ENCODE measurements at places on chromosomes 11 and 22.

- DNase-seq = no peak
These were observed 144.7 kb downstream of the TTC17 start for GRCh38 chr11:43503417-43503816.

DNA sequence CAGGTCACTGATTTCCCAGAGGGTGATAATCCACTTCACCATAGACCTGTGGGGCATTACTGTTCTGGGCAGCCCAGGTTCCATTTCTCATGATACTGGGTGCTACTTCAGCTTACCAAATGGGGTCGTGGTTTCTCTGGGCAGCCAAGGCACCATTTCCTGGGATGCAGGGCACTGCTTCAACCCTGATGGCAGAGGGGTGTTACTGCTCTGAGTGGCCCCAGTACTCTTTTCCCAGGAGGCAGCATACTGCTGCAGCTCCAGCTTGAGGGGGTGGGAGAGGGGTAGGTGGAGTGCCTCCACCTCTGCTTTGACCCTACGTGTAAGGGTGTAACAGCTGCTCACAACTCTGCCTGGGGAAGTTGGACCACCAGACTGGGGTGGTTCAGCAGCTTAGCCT is 51.1 kb downstream of the PRMT3 start:
- no peak for DNase-seq

GRCh38 chr11:84993386-84993785 is 633.8 kb downstream of the DLG2 start:
- DNase-seq = no peak

GRCh38 chr11:94125407-94126115 is 3.1 kb upstream of the PANX1 start:
- DNase-seq = no peak

GRCh38 chr11:73140213-73141030 is 1.7 kb downstream of the FCHSD2 start:
- DNase-seq = no peak

DNA sequence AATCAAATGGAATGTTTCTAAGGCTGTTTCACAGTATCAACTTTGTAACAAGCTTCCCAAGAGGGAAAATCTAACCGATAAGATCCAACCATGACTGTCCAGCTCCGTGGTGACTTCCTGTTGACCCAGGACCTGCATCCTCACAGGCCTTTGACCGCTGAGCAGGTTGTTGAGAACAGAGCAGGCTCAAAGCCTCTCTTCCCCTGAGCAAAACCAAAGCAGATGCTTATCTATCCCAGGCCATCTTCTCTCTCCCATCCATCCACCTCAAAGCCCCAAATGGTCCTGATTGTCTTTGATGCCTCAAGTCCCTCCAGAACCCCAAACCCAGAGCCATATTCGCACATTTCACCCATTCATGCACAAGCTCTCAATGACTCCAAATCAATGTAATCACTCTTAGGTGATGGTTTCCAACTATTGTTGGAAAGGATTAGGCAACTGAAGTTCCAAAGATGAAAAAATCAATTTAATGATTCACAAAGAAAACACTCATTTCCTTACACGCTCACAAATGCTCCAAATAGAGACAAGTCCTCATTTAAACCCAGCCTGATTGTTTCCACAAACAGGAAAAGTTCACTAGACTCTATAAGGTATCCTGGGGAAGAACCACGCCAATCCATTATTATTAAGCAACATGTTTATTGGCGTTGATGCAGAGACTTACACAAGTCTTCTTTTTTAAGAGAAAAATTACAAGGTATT is 48.7 kb downstream of the C11orf58 start:
- DNase-seq = no peak

DNA sequence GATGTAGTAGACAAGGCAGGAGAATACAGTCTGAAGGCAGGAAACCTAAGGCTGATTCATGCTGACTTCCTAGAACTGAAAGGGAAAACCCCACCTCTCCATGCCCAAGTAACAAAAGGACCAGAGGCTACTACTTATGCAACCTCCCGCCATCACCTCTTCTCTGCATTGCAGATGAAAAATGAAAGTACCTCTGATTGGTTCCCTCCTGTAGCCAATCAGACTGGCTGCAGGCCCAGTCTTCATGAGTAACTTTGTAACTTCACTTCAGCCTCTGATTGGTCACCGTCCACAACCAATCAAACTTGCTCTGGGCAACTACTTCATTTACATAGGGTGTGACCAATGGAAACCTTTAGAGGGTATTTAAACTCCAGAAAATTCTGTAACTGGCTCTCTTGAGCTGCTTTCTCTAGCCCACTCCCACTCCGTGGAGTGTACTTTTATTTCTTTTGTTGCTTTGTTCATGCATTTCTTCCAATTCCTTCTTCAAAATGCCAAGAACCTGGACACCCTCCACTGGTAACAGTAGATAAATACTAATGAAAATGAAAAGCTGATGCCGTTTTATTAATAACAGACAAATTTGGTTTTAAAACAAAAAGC is 5.2 kb upstream of the MAP6 start:
- DNase-seq = no peak
